Transverse colon (tissue), 4 donors: ENCODE measurements at places on chromosomes 12 and 14.
A peak's percentile ranks its signal among the peaks of the same experiment; 100 is the strongest.

DNA sequence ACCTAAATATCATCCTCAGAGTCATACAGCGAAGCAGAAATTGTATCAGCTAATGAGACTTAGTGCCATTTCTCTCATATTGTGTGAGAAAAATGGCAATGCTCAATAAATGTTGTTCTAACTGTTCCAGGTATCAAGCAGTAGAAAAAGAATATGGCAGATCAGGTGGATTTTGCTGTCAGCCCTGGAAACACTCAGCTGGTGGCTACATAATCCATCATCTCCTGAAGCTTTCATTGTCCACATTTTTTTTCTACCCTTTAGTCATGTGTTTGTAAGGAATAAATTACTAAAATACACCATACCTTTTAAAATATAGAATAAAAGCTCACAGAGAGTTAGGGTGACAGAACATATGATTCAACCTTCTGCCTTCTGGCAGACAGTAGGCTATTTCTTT is 840.3 kb downstream of the DIO2 start:
- DNase-seq, result no peak

DNA sequence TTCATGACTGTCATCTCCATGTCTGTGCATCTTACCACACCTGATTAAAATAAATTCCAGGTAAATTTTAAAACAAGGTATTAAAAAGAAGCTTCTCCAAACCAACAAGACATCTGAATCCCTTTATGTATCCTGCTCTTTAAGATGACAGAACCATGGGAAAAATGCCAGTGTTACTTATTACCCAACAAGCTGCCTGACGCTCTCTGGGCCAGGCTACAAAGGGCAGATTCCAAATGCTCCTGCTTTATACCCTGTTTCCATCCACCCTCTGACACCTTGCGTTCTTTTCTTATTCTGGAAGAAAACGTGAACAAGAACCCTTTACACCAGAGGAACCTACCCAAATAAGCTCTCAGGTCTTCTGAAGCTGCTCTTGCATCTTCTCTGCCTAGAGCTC is 70.7 kb downstream of the SLC8A3 start:
- DNase-seq, result no peak

DNA sequence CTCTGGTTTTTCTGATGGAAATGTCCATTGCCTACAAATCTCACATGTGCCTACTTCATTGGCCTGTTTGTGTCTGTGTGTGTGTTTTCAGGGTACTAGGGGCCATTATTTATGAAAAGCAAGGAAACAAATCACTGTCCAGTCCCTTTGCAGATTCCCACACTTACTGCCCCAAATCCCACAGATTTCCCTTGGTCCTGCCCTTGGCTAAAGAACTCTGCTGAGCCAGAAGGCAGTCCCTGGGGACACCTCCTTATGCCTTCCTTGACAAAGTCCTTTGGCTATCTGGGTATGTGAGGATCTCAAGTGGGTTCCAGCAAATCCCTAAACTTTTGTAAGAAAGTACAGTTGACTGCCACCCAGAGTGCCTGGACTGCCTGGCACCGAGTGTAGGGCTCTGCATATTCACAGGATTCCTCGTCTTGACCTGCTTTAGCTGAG is 388.1 kb downstream of the BCAT1 start:
- DNase-seq, result no peak

GRCh38 chr12:131347345-131347714 is 363.6 kb upstream of the SFSWAP start:
- DNase-seq, result no peak

- peak; percentile 53 for DNase-seq
Measured at GRCh38 chr12:116319898-116320621, 42.6 kb upstream of the MED13L start.

DNA sequence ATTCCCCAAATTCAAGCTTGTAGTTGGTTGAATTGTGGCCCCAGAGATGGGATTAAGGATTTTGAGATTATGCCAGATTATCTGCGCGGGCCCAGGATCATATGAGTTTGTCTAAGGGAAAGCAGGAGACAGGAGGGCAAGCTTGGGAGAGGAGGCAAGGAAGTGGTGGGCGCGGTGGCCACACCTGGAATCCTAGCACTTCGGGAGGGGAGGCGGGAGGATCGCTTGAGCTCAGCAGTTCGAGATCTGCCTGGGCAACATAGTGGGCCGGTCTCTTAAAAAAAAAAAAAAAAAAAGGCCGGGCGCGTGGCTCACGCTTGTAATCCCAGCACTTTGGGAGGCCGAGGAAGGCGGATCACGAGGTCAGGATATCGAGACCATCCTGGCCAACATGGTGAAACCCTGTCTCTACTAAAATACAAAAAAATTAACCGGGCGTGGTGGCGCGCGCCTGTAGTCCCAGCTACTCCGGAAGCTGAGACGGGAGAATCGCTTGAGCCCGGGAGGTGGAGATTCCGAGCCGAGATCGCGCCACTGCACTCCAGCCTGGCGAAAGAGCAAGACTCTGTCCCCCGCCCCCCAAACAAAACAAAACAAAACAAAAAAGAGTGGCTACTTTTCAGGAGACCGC is 881 bp upstream of the PUS1 start:
- DNase-seq, result peak; percentile 34

GRCh38 chr12:109009766-109010165 is 11.1 kb downstream of the SVOP start:
- DNase-seq, result no peak

DNA sequence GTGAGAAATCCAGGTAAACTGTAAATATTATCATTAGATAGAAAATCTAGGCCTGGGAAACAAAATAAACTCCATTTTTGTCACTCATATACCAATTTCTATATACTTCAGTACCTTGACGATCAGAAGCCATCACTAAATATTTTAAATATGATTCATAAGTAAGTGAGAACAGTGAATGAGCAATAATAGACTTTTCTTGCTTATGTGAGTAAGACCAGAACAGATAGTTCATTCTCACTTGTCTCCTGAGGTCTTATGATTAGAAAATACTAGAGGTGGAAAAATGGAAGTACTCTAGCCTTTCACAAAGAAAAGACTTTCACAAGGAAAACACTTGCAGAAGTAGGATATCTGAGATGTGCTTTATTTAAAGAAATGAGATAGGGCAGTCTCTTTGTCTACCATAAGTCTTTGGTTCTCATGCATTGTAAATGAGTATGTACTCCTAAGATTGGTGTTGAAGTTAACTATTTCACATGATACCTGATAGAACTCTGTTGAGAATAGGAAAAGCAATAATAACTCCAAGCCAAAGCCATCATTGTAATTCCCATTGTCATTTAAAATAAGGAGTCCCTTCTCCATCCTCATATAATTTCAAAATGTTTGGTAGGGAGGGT is 10.1 kb upstream of the SMCO3 start:
- DNase-seq, result no peak

DNA sequence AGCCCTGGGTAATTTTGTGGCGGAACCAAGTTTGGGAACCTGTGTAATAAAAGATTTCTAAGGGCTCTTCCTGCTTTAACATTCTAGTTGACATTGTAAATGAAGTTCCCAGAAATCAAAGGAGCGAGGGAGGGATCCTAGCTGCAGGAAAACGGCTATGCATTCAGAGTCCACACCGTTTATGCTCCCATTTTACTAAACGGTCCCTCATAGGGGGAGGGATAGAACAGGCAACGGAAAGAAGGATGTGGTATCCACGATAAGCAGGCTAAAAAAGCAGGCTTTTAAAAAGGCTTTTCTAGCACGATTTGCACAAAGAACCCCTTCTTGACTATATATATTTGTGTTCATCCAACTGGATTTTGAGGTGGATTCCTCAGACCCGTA is 559 bp downstream of the SYNJ2BP start:
- no peak for DNase-seq

GRCh38 chr12:46617167-46617566 is 208.6 kb downstream of the SLC38A4 start:
- DNase-seq, result peak; percentile 14

- DNase-seq, result no peak
Measured at GRCh38 chr14:99270458-99271220, 1.4 kb downstream of the BCL11B start.
